ENCODE measurements at places on chromosomes 16 and 17. TPM values are rescaled to one million over a fixed set of nuclear protein-coding genes. Genes with fewer than 3 reads are reported as not detected.

Gene FKBP10
- 0.92 TPM for total RNA-seq

DNA sequence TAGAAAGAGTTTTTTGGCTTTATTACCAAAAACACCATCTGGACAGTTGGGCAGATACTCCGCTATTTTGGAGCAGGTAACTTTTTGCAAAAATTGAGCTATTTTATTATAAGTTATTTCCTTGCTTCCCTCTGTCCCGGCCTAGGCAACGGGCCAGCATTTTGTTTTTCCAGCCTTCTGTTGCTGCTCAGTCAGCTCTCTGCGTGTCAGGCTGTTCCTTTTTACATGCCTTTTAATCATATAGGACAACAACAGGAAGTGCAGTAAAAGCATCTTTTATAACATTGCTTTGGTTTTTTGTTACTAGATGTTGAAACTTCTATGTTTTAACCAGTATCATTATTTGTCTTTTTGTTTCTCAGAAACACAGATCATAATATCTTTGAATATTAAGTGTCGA, 30.4 kb downstream of the PPM1D start:
- H3K27ac ChIP-seq = no peak overlapping the region
- H3K4me1 ChIP-seq = no peaks in the 10 kb centered on the region
- no peak for DNase-seq
- H3K27me3 ChIP-seq = no peaks in the 10 kb centered on the region
- H3K36me3 ChIP-seq = no peaks in the 10 kb centered on the region
- H3K4me3 ChIP-seq = no peak overlapping the region

DNA sequence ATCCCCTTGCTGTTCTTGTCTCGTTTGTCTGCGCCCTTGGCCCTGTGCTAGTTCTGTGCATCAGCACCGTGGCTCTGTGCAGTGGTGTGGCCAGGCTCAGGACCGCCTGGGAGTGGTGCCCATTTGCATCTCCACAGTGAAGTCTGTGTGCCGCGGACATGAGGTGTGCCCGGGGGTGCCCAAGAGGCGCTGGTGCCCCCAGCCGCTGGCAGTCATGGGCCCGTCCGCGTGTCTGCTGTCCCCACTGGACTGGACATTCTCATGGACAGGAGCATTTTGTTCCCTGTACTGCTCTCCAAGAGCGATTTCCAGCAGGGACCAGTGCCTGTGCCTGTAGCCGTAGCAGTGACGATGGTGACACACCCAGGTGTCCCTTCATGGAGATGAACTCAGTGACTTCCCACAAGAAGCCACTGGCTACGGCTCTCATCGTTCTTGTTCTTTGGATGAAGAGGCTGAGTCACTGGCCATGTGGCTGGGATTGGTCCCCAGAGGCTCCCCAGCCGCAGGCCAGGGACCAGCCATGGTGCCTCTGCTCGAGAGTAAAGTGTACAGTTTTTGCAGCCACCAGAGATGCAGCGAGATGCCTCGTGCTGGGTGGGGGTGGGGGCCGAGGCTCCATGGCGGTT, 13.0 kb upstream of the MC1R start:
- H3K4me3 ChIP-seq = no peak overlapping the region
- H3K36me3 ChIP-seq = peaks cover 67% of the 10 kb centered on the region
- no peaks in the 10 kb centered on the region for H3K4me1 ChIP-seq
- H3K27ac ChIP-seq = no peak overlapping the region
- DNase-seq = no peak

- H3K27me3 ChIP-seq = no peaks in the 10 kb centered on the region
- H3K4me1 ChIP-seq = peaks cover 29% of the 10 kb centered on the region
- peaks cover 42% of the 10 kb centered on the region for H3K36me3 ChIP-seq
Observed at GRCh38 chr16:29926711-29927052, 656 bp upstream of the KCTD13 start.

- no peak overlapping the region for H3K4me3 ChIP-seq
- H3K27me3 ChIP-seq = peaks cover 48% of the 10 kb centered on the region
- no peaks in the 10 kb centered on the region for H3K36me3 ChIP-seq
- no peak overlapping the region for H3K27ac ChIP-seq
- no peaks in the 10 kb centered on the region for H3K4me1 ChIP-seq
- no peak for DNase-seq
Observed at GRCh38 chr17:34369571-34369970, 6.5 kb upstream of the CCL1 start.

DNA sequence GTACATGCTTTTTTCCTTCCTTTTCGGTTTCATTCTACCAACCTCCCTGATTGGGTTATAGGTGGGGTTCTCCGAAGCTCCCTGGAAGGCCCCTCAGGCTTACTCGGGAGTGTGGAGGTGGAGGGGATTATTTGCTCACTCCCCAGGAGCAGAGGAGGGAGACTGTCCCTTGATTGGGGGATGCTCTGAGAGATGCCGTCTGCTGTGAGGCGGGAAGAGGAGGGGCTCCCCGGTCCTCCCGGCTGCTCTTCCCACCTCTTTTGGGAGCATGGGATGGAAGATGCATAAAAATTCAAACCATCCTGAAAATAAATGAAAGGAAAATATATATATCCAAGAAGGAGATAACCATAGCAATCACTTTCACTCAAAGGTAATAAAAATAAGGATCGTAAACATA, 16.1 kb upstream of the RPTOR start:
- H3K27me3 ChIP-seq = peaks cover 71% of the 10 kb centered on the region
- H3K36me3 ChIP-seq = no peaks in the 10 kb centered on the region
- DNase-seq = no peak

DNA sequence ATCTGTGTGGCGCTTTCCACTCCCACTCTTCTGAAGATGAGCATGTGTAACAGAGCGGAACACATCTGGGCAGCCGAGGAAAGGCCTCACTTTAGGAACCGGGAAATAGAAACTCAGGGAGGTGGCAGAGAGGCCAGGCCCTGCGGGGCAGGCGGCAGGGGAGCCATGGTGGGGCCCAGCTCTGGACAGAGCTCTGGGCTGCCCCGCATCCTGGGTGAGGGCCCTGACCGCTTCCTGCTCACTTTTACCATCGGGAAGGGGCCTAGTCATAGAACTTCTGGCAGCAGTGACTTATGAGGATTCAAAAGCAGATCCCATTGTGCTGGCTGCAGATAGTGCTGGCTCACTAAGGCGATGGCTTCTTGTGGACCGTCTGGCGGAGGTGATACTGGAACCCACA, 22.6 kb downstream of the COX4I1 start:
- no peak overlapping the region for H3K27ac ChIP-seq
- H3K4me1 ChIP-seq = no peaks in the 10 kb centered on the region
- no peaks in the 10 kb centered on the region for H3K36me3 ChIP-seq
- DNase-seq = no peak
- peaks cover 48% of the 10 kb centered on the region for H3K27me3 ChIP-seq
